ENCODE measurements at places on chromosomes 12 and 14.

DNA sequence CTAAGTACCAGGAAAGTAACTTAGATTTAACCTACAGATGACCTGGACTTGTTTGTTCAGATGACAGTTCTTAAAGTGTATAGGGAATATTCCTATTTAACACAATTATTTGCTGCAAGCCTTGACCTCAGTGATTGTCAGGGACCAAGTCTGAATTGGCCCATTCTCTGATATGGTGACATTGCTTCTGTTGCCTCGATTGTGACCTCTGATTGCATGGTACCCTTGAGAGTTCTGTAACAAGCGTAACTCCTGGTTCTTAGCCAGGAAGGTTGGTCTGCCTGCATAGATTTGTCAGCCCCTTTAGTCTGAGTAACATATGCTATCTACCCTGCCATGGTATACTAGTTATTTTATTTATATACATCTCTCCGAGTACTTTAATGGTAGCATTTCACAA, 93.8 kb upstream of the ALX1 start:
- DNase-seq = no peak

DNA sequence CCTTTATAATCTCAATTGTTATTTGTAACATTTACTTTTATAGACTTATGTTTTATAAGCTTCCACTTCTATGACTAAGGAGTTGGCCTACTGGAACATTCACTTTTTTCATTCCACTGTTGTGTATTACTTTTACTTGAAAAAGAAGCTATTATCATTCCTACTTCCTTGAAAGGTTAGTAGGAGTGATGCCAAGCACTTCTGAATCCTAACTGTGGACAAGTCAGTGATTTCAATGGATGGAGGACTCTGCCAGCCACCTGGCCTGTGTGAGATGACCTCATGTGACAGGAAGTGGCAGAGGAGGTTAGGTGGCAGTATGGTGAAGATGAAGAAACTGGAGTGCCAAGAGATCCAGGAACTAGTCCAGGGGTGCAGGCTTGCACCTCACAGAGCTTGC, 46.0 kb downstream of the TECPR2 start:
- DNase-seq = no peak

GRCh38 chr14:87644689-87645088, 348.3 kb downstream of the GALC start:
- no peak for DNase-seq

DNA sequence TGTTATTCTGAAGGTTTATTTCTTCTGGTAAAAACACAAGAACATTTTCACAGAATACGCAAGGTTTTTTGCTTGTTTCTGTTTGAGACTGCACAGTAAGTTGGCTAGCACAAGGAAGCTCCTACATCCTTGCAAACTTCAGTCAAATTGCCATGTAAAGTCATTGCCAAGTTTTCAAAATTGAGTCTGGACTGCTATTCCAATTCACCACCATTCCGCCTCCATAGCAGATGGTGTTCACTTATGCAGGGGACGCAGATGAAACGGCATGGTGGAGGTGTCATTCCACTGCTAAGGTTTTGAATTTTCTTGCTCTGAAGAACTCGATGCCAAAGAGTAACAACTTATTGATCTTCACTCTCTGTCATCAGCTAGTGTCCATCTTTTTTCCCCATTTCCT, 303.9 kb upstream of the SYT1 start:
- DNase-seq = no peak

GRCh38 chr12:110266980-110267620, 13.9 kb upstream of the ATP2A2 start:
- peak; percentile 91 for DNase-seq

DNA sequence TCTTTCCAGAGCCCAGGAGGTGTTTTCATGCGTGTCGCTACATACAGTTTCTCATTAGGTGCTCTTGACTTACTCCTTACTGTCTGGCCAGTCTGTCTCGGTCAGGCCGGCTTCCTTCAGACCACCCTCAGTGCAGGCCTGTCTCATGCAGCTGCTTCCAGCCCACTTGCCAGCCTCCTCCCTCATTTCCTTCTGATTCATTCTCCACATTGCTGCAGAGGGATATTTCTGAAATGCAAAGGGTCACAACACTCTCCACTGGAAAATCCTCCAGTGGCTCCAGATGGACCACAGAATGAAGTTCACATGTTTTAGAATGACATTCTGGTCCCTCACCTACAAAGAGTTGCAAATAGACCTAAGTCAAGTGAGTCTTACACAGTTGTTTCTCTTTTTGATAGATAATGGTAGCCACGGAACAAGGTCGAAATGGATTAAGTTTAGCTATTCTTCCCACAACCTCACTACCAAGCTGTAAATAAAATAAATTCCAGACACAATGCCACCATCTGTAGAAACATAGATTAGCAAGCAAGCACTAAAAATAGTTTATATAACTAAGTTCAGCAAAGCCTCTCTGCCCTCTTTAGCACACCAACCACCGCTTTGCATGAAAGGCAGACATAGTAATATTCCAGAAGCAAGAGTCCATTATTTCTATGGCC, 146.9 kb downstream of the ESR2 start:
- DNase-seq = peak; percentile 7

DNA sequence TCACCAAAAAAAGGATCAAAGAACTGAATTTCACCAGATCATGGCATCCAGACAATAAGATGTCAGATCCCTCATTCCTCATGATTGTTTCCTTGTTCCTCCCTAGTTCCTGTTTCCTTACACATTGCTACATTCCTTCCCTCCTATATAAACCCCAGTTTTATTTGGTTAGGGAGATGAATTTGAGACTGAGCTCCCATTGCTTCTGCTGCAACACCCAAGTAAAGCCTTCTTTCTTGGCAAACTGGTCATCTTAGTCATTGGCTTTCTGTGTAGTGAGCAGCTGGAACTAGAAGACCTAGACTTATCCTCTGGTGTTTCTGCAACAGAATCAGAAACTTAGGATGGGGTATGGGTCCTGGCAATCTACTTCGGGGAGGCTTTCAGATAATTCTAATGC, 217.9 kb downstream of the NOVA1 start:
- DNase-seq = no peak

GRCh38 chr14:36939265-36939664, 233.1 kb downstream of the SLC25A21 start:
- no peak for DNase-seq

DNA sequence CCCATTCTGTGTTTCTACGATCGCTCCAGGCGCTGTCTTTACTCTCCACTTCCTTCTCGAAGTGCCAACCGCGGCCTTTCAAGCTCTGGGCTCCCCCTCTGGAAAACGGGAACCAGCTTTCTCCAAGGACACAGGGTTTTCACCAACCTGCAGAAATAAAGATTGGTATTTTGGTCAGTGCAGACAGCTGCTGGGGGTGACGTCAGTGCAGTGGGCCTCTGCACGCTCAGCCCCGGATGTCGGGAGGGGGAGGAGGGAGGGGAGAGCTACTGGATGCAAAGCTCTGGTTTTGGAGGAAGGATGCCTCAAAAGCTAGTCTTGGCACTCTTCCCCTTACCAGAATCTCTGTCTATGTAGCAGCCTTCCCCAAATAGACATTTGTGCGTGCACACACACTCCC, 19.9 kb downstream of the HRK start:
- peak; percentile 85 for DNase-seq

GRCh38 chr12:44847403-44847802, 28.7 kb downstream of the NELL2 start:
- no peak for DNase-seq
